Activated T-helper 1 cell treated with Interleukin-2 at 50 U/mL for 16 hours (primary cell): ENCODE measurements at places on chromosomes 16 and 17.

GRCh38 chr16:88144028-88144511, 192.8 kb downstream of the BANP start:
- DNase-seq, result no peak

GRCh38 chr17:51795401-51795800, 363.1 kb downstream of the CA10 start:
- DNase-seq, result no peak

DNA sequence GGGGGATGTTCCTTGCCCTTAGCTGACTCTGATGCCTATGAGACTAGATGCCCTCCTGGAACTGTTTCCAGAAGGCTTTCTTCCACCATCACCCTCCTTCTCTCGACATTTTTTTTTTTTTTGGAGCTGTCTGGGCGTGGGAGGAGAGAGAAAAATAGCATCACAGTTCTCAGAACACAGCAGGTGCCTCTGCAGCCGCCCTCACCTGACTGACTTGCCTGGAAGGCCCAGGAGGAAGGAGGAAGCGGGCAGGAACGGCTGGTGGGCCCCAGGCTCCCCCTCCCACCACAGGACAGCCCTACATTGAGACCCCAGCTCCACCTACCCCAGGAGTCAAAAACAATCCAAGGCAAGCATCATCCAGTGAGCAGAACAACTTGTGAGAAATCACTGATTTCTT, 20.3 kb upstream of the CACNG5 start:
- no peak for DNase-seq

DNA sequence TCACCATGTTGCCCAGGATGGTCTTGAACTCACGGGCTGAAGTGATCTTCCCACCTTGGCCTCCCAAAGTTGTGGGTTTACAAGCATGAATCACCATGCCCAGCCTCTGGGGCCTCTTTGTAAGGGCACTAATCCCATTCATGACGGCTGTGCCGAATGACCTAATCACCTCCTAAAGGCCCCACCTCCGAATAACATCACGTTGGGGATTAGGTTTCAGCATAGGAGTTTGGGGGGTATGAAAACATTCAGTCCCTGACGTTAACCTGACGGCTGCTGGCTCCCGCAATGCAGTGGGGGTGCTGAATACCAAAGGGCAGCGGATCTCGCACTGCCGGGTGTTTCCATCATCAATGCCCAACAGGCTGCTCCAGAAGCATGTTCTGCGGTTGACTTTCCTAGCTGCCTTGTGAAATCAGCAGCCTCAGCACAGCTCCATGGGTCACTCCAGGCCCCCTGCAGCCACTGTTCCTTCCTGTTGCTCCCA, 120.8 kb upstream of the SEC14L1 start:
- DNase-seq, result no peak

DNA sequence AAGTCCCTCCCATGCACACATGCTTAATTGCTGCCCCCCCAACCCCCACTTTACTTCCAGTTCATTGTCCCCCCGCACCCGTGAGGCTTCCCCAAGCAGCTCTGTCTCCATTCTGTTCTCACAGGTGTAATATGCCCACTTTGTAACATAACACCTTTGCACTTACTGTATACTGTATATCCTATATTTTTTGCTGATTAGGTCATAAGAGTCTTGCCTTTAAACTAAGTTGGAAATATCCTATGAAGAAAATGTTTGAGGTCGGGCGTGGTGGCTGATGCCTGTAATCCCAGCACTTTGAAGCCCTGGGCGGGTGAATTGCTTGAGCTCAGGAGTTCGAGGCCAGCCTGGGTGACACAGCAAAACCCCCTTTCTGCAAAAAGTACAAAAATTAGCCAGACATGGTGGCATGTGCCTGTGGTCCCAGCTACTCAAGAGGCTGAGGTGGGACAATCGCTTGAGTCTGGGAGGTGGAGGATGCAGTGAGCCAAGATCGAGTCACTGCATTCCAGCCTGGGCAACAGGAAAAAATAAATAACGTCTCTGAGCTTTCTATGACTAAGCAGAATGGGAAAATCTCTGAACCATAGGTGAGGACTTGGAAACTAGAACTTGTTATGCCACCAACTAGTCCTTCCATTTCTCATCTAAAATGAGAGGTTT, 76.1 kb downstream of the TNRC6C start:
- no peak for DNase-seq

GRCh38 chr17:80575057-80575875, 30.6 kb downstream of the RPTOR start:
- DNase-seq, result peak; percentile 78

GRCh38 chr17:57234739-57235092, 21.6 kb upstream of the MSI2 start:
- no peak for DNase-seq

GRCh38 chr17:4342535-4342934, 23.9 kb downstream of the UBE2G1 start:
- no peak for DNase-seq

DNA sequence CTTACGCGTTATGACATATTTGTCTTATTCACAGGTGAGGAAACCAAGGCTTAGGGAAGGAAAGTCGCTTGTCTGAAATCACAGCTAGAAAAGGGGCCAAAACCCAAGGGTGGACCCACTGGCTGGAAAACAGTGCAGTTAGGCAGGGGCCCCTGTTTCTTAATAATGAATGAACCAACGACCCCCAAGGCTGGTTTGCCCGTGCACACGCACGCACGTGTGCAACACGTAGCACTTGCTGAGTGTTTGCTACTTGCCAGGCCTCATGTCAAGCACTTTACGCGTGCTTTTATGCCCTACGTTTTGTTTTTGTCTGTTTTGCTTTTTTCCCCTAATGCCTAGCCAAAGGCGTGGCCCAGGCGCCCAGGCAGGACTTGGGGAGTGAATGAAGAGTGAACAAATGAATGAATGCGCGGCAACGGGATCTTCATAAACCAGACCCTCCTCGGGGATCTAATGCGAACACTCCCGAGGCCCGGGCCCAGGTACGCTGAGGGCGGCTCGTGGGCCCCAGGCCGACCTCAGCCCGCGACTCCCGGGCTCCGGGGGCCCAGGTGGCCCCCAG, 571 bp upstream of the USP10 start:
- no peak for DNase-seq

DNA sequence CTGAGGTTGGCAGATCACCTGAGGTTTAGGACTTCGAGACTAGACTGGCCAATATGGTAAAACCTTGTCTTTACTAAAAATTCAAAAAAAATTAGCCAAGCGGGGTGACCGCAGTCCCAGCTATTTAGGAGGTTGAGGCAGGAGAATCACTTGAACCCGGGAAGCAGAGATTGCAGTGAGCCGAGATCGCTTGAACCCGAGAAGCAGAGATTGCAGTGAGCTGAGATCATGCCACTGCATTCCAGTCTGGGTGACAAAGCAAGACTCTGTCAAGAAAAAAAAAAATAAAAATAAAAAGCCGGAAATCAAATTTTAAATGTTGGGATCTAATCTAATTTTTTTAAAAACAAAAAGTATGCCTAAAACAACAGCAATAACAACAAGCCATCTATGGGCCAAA, 56.3 kb downstream of the ABCC1 start:
- no peak for DNase-seq

DNA sequence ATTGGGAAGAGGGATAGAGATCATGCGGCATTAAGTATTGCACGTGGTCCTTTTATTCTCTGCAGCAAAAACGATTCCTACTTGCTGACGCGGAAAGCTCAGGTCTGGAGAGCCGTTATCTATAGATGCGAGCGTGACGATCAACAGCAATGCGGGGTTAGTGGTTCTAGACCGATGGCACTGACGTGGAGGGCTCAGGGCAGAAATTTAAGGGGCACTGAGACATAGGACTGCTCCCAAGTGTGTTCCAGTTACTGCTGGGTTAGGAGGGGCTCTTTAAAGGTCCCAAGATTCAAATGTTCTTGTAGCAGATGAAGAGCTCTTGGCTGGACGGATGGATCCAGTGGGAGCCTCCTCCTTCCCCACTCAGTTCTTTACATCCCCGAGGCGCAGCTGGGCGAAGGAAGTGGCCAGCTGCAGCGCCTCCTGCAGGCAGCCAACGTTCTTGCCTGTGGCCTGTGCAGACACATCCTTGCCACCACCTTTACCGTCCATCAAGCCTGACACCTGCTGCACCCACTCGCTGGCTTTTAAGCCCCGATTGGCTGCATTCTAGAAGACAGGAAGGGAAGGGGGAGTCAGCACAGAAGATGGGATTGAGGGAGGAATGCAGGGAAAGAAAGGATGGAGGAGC, 732 bp upstream of the EXOSC6 start:
- DNase-seq, result no peak

DNA sequence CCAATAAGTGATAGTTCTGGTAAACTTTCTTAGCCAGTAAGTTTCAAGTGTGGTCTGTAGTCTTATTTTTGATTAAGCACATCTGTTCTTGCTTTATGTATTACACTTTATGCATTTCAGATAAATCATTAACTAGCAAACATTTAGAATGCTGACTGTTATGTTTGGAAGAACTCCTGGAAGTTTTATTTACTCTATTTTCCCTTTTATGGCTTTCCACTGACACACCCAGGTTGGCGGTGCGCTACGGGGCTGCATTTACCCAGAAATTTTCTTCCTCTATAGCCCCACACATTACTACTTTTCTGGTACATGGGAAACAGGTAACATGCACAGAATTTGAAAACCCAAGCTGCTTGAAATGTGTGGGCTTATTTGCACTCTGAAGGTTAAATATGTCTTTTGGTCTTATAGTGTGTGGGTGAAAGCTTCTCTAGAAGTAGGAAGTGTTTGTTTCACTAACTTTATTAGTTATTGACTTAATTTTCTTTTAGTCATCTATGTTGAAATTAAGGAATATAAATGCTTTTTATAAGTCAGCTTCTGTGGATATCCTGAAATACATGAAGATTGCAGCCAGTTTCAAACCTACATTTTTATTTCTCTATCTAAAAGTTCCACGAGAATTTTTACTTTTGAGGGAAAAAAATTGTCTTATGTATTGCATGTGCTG, 203.7 kb downstream of the PHKB start:
- no peak for DNase-seq

GRCh38 chr17:57338257-57338914, 82.1 kb downstream of the MSI2 start:
- DNase-seq, result no peak

DNA sequence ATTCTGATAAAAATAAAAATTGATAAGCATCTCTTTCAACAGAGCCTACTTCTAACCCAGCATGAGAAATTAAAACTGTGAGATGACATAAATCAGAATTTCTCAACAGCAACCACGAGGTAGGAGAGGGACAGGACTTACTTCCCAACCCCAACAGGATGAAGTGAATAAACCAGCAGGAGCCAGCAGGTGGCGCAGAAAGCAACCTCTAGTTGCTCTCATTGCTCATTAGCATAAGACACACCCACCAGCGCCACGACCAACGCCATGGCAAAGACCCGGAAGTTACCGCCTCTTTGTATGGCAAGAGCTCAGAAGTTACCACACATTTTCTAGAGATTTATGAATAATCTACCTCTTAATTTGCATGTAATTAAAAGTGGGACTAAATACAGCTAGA, 189.4 kb upstream of the CDH8 start:
- DNase-seq, result no peak

DNA sequence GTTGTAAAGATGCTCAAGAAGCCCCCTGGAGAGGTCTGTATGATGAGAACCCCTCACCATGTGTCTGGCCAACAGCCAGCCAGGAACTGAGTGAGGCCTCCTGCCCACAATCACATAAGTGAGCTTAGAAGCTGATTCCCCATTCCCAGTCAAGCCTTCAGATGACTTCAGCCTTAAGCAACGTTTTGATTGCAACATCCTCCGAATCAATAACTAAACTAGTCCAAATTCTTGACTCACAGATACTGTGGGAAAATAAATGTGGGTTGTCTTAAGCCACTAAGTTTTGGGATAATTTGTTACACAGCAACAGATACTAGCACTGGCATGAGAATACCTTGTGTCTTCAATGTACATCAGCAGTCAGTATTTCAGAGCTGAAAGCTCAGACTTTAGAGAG, 54.5 kb upstream of the HS3ST4 start:
- no peak for DNase-seq

GRCh38 chr17:41785091-41785858, 1.2 kb downstream of the JUP start:
- DNase-seq, result no peak

- DNase-seq, result no peak
These were observed 41.8 kb upstream of the CDH8 start for GRCh38 chr16:62077998-62078397.

- no peak for DNase-seq
These were observed 2.8 kb downstream of the MED13 start for GRCh38 chr17:62062302-62062701.

- peak; percentile 50 for DNase-seq
These were observed 689 bp upstream of the TBC1D24 start for GRCh38 chr16:2473999-2474876.

DNA sequence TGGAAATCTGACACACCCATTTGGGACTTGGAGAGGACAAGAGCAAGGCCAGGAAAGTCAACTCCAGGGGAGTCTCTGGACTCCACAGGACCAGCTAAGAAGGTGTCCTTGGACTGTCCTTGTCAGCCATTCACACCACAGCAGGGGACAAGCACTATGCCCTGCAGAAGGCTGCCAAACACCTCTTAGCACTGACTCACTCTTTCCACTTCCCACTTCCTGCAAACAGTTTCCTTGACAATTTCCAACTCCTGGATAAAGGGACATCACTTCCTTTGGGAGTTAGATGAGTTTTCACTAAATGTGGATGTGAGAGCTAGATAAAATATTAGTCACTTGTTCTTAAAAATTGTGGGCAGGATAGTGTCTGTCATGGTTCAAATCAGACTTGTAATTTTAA, 37.8 kb upstream of the BCAR1 start:
- DNase-seq, result no peak

GRCh38 chr16:58461056-58461455, 38.9 kb upstream of the NDRG4 start:
- no peak for DNase-seq
